CD14-positive monocyte (primary cell): ENCODE measurements at places on chromosomes 3 and 15. TPM values are rescaled to one million over a fixed set of nuclear protein-coding genes. Genes with fewer than 3 reads are reported as not detected.
A peak's percentile ranks its signal among the peaks of the same experiment; 100 is the strongest.

Gene SLC12A1
- not detected for polyA plus RNA-seq

DNA sequence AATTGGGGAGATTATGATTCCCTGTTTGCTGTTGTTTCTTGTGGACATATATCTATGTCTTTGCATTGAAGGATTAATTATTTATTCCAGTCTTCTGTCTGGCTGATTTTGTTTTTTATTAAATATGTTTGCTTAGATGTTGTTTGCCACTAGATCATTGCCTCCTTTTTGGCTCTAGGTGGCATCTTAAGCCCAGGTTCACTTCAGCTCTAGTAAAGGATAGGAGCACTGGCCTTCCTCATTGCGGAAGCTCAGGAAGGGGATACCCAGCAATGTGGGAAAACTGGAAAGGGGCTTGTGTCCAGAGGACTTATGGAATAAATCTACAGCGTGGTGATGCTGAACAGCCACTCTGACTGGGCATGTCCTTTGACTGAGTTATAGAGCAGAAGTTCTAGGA is 821.6 kb downstream of the PDCD6IP start:
- H3K27ac ChIP-seq: no peak overlapping the region
- H3K4me3 ChIP-seq: no peak overlapping the region
- no peak for DNase-seq
- no peaks in the 10 kb centered on the region for H3K27me3 ChIP-seq
- H3K36me3 ChIP-seq: no peaks in the 10 kb centered on the region

DNA sequence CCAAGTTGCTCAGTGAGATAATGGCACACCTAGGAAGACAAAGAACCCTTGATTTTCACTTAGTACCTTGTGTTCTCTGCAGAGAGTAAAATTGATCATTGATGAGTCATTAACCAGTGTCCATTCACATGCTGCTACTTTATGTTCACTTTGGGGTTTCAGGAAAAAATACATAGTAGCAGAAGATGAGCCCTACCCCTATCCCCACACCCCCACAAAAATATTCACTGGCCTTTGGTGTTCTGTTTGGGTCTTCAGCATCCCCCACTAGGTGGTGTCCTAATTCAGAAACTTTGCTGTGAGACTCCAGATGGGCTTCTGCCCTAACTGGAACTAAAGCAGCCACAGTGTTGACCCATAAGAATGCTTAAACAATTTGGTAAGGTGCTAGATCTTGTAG is 178.8 kb downstream of the KLHL25 start:
- H3K4me1 ChIP-seq: peaks cover 54% of the 10 kb centered on the region
- DNase-seq: no peak
- no peaks in the 10 kb centered on the region for H3K27me3 ChIP-seq
- no peak overlapping the region for H3K4me3 ChIP-seq

Gene TP53BP1
- polyA plus RNA-seq: 3.1 TPM

Gene MME
- polyA plus RNA-seq: 0.73 TPM

DNA sequence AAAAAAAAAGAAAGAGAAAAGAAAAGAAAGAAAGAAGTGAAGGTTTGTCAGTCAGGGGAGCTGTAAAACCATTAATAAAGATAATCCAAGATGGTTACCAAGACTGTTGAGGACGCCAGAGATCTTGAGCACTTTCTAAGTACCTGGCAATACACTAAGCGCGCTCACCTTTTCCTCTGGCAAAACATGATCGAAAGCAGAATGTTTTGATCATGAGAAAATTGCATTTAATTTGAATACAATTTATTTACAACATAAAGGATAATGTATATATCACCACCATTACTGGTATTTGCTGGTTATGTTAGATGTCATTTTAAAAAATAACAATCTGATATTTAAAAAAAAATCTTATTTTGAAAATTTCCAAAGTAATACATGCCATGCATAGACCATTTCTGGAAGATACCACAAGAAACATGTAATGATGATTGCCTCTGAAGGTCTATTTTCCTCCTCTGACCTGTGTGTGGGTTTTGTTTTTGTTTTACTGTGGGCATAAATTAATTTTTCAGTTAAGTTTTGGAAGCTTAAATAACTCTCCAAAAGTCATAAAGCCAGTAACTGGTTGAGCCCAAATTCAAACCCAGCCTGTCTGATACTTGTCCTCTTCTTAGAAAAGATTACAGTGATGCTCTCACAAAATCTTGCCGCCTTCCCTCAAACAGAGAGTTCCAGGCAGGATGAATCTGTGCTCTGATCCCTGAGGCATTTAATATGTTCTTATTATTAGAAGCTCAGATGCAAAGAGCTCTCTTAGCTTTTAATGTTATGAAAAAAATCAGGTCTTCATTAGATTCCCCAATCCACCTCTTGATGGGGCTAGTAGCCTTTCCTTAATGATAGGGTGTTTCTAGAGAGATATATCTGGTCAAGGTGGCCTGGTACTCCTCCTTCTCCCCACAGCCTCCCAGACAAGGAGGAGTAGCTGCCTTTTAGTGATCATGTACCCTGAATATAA is 2.0 kb downstream of the B2M start:
- peak overlapping the region; percentile 100 for H3K27ac ChIP-seq
- H3K4me1 ChIP-seq: peaks cover 47% of the 10 kb centered on the region
- H3K27me3 ChIP-seq: no peaks in the 10 kb centered on the region
- H3K36me3 ChIP-seq: peaks cover 49% of the 10 kb centered on the region
- DNase-seq: peak; percentile 60

DNA sequence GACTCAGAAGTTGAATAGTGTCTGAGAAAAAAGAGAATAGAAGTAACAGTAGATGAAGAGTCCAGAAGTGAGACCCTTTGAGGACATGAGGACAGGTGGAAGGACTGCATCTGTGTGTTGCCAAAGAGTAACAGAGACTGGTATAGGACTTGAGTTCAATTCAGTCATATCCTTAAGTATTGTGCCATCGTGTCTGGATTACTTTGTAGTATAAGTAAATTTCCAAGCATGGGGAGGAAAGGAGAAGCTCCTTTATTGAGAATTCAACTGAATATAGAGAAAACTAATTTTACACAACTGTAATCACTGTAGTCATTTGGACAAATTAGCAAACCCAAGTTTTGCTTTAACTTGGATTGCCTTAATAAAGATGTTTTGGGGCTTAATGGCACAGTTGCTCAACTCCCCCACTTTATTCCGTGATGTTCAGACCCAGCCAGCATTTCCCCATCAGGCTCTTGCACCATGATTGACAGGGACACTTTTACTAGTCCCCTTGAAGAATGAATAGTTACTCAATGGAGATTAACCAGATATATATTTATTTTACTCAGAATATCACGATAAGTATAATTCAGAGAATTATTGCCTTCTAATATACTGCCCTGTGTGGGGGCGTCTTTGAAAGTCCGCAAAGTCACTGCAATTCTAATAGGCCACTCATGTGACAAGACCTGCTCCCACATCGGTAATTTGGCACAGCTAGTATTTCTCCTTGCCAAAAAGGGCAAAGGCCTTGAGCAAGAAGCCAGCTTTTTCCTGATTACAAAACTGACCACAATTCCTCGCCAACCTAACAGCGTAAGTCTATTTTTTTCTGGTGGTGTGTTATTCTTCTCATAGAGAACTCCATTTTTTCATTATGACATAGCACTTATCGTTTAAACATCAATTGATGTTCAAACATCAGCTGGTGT is 61.3 kb downstream of the PPARG start:
- no peak overlapping the region for H3K4me3 ChIP-seq
- DNase-seq: peak; percentile 74
- no peaks in the 10 kb centered on the region for H3K36me3 ChIP-seq
- no peaks in the 10 kb centered on the region for H3K27me3 ChIP-seq
- peak overlapping the region; percentile 52 for H3K27ac ChIP-seq

DNA sequence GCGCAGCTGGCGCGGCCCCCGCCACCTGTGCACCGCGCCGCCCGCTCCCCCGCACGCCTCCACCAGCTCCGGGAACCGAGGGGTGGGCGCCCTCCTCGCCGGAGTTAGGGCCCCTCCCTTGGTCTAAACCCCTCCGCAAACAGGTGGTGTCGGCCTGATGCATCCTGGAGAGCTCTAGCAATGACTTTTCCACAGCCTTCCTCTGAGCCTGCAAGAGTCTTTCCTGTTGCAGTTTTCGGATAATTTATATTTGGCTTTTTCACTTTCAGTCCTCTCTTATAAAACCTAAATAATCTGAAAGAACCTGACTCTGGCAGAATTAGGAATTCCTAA is 334 bp upstream of the IGSF11 start:
- peaks cover 52% of the 10 kb centered on the region for H3K27me3 ChIP-seq
- H3K36me3 ChIP-seq: no peaks in the 10 kb centered on the region
- H3K4me3 ChIP-seq: peak overlapping the region; percentile 40
- no peak for DNase-seq

Gene ST3GAL6
- polyA plus RNA-seq: 21.0 TPM

Gene SNTN
- polyA plus RNA-seq: not detected

DNA sequence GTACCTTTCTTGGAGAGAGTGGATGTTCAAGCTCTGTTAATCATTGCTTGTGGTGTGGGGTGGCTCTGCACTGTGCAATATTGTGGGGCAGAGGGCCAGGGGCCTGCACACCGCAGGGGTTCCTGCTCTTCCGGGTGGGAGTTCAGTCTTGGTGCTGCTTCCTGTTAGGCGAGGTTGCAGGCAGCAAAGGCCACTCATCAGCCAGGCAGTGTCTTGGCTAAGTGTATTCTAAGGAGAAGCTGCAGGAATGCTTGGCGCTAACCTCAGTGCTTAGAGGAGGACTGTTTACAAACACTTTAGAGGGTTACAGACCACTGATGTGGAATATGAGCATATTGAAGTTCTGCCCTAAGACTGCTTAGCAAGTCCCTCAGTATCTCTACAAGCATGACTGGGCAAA is 81.7 kb downstream of the CEP63 start:
- no peaks in the 10 kb centered on the region for H3K27me3 ChIP-seq
- H3K4me3 ChIP-seq: no peak overlapping the region
- peaks cover 13% of the 10 kb centered on the region for H3K36me3 ChIP-seq
- H3K27ac ChIP-seq: no peak overlapping the region

DNA sequence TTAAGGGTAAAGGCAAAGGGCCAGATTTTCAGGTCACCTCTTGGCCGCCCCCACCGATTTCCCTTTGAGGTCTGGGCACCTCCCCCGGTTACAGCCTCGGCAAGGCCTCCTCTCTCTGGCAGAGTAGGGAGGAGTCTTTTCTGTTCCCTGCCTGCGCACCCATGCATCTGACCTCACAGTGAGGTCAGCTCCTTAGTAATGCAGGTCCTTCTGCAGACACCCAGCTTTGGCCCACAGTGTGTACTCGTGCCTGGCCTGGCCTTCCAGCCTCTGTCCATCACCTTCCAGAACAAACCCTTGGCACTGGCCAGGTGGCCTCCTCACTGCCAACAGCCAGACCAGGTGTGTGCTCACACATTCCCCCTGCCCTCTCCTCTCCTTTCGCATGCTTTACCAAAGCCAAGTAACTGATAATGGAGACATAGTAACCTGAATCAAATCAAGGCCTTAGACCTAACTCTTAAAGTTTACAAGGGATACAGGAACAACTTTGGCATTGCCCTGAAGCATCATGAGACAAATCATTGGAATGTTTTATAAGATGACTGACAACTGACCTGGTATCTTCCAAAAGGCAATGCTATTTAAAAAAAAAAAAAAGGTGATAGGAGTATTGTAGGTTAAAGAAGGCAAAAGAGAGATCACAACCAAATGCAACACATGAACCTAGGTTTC is 61.3 kb downstream of the CORO2B start:
- H3K4me1 ChIP-seq: no peaks in the 10 kb centered on the region
- DNase-seq: no peak
- no peak overlapping the region for H3K27ac ChIP-seq
- H3K4me3 ChIP-seq: no peak overlapping the region

Gene SLCO2A1
- polyA plus RNA-seq: not detected in 2 replicates

Gene THSD4
- not detected in 2 replicates for polyA plus RNA-seq

Gene KLHL40
- not detected for polyA plus RNA-seq

Gene EXD1
- 0.04 TPM in 1 of 2 replicates, not detected in the other for polyA plus RNA-seq

DNA sequence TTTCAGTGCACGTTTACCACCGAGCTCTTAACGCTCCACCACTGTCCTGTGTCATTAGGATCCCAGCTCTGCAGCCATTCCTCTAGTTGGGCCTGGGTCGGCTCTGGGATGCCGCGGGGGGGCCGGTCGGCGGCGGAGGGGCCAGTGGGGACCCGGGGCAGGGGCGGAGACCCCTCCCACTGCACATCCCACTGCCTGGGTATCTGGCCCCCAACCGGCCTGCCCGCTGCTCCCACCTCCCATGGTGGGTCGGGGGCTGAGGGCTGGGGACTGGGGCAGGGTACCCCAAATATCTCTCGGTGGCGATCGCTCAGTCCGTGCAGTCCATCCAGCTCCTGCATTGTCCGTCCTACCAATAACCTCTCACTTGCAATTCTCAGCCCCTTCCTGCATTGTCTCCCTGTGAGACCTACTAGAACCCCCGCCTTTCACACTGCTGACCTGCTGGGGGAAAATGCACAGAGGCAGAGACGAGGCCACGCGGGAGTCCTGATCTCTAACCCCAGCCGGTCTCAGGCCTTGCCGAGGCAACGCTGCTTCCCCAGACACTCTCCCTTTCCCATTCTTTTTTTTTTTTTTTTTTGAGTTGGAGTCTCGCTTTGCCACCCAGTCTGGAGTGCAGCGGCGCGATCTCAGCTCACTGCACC is 24.0 kb upstream of the MUC20 start:
- DNase-seq: no peak
- no peaks in the 10 kb centered on the region for H3K4me1 ChIP-seq
- peaks cover 41% of the 10 kb centered on the region for H3K36me3 ChIP-seq
- no peak overlapping the region for H3K4me3 ChIP-seq
- H3K27ac ChIP-seq: no peak overlapping the region

DNA sequence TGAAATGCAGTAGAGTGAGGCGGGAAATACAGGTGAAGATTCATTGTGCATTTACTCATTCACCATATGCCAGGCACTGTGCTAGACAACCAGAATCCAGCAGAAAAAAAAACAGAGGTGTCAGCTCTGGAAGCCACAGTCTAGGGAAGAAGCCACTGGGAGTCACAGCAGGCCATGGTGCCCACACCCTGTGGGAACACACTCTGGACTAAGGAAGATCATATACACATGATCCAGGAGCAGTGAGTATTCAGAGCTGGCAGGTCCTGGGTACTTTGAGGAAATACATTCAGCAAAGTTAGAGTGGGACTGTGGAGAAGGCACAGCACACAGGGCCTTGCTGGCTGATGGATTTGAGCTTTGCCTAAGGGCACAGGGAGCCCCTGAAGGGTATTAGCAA is 14.8 kb downstream of the FAM240A start:
- peaks cover 11% of the 10 kb centered on the region for H3K4me1 ChIP-seq
- no peaks in the 10 kb centered on the region for H3K36me3 ChIP-seq
- H3K27me3 ChIP-seq: no peaks in the 10 kb centered on the region
- H3K27ac ChIP-seq: no peak overlapping the region

DNA sequence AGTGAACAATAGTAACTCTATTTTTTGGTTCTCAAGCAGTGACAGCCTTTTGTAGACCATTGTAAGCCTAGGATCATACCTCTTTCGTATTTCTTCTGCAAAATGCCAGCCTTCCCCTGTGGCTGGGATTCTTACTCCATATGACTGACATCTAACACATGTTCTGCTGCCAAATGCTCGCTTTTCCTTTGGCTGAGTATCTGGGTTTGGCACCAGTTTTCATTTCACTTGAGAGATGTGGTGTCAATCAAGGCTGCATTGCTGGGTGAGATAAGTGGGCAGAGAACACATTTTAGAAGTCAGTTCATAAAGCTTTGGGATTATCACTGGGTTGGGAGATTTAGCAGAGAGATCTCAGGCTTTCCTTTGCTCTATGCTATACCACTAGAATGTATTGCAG is 514.7 kb upstream of the SGO1 start:
- no peak overlapping the region for H3K27ac ChIP-seq
- no peaks in the 10 kb centered on the region for H3K4me1 ChIP-seq
- no peaks in the 10 kb centered on the region for H3K27me3 ChIP-seq

Gene SPTSSB
- polyA plus RNA-seq: not detected

Gene ESYT3
- polyA plus RNA-seq: not detected

GRCh38 chr3:95389725-95390313 is 1327.0 kb downstream of the NSUN3 start:
- H3K4me3 ChIP-seq: no peak overlapping the region
- H3K27me3 ChIP-seq: no peaks in the 10 kb centered on the region
- no peak for DNase-seq
- H3K4me1 ChIP-seq: no peaks in the 10 kb centered on the region
- no peaks in the 10 kb centered on the region for H3K36me3 ChIP-seq
